ENCODE measurements at places on chromosomes 11 and 22.

- no peaks in the 10 kb centered on the region for H3K27me3 ChIP-seq
- H3K27ac ChIP-seq = no peak overlapping the region
- DNase-seq = peak; percentile 12
- H3K4me3 ChIP-seq = no peak overlapping the region
- no peaks in the 10 kb centered on the region for H3K36me3 ChIP-seq
Measured at GRCh38 chr11:35006389-35007128, 90.1 kb downstream of the PDHX start.

- H3K4me1 ChIP-seq = peaks cover 8% of the 10 kb centered on the region
- H3K27ac ChIP-seq = peak overlapping the region; percentile 29
- no peaks in the 10 kb centered on the region for H3K36me3 ChIP-seq
- peaks cover 16% of the 10 kb centered on the region for H3K27me3 ChIP-seq
Measured at GRCh38 chr22:44666207-44666585, 35.8 kb upstream of the PRR5 start.

- H3K36me3 ChIP-seq = peaks cover 27% of the 10 kb centered on the region
- H3K27me3 ChIP-seq = peaks cover 16% of the 10 kb centered on the region
- H3K27ac ChIP-seq = no peak overlapping the region
- H3K4me1 ChIP-seq = no peaks in the 10 kb centered on the region
- H3K4me3 ChIP-seq = no peak overlapping the region
- no peak for DNase-seq
Measured at GRCh38 chr11:68715456-68716122, 31.2 kb downstream of the GAL start.

GRCh38 chr11:21572210-21572609 is 620.7 kb upstream of the ANO5 start:
- H3K4me1 ChIP-seq = no peaks in the 10 kb centered on the region
- DNase-seq = no peak
- H3K27me3 ChIP-seq = no peaks in the 10 kb centered on the region
- no peaks in the 10 kb centered on the region for H3K36me3 ChIP-seq
- H3K27ac ChIP-seq = no peak overlapping the region

DNA sequence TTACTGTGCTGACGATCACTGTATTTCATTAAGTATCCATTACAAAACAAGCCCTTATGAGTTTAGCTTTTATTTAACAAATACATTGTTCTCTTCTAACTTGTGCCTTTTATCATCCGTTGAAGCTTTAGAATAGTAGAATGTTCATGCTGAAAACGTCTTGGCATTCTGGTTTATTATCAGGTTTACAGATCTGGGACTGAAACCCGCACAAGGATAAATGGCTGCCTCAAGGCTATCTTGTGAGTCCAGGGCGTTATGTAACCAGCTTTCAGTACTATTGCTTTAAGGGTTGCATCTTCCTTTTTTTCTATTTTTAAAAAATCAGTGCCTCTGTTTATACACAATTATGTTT is 66.6 kb upstream of the PRODH start:
- H3K4me1 ChIP-seq = no peaks in the 10 kb centered on the region
- H3K27ac ChIP-seq = no peak overlapping the region
- no peaks in the 10 kb centered on the region for H3K36me3 ChIP-seq
- DNase-seq = no peak

GRCh38 chr22:45612451-45612901 is 59.2 kb upstream of the ATXN10 start:
- H3K4me1 ChIP-seq = no peaks in the 10 kb centered on the region
- no peaks in the 10 kb centered on the region for H3K36me3 ChIP-seq
- peaks cover 4% of the 10 kb centered on the region for H3K27me3 ChIP-seq

GRCh38 chr22:29147331-29147899 is 58.3 kb upstream of the EMID1 start:
- H3K27ac ChIP-seq = no peak overlapping the region
- H3K27me3 ChIP-seq = peaks cover 50% of the 10 kb centered on the region
- no peaks in the 10 kb centered on the region for H3K36me3 ChIP-seq
- peaks cover 5% of the 10 kb centered on the region for H3K4me1 ChIP-seq
- no peak for DNase-seq

GRCh38 chr11:3195251-3196160 is 23.1 kb downstream of the MRGPRG start:
- H3K4me1 ChIP-seq = no peaks in the 10 kb centered on the region
- DNase-seq = no peak
- peaks cover 6% of the 10 kb centered on the region for H3K27me3 ChIP-seq
- no peaks in the 10 kb centered on the region for H3K36me3 ChIP-seq

GRCh38 chr22:19086417-19086816 is 35.8 kb downstream of the DGCR2 start:
- H3K4me1 ChIP-seq = peaks cover 39% of the 10 kb centered on the region
- H3K27me3 ChIP-seq = no peaks in the 10 kb centered on the region
- peaks cover 15% of the 10 kb centered on the region for H3K36me3 ChIP-seq

- no peaks in the 10 kb centered on the region for H3K4me1 ChIP-seq
- no peaks in the 10 kb centered on the region for H3K36me3 ChIP-seq
- H3K27me3 ChIP-seq = no peaks in the 10 kb centered on the region
- H3K4me3 ChIP-seq = no peak overlapping the region
Measured at GRCh38 chr11:115965767-115966504, 461.7 kb upstream of the CADM1 start.

DNA sequence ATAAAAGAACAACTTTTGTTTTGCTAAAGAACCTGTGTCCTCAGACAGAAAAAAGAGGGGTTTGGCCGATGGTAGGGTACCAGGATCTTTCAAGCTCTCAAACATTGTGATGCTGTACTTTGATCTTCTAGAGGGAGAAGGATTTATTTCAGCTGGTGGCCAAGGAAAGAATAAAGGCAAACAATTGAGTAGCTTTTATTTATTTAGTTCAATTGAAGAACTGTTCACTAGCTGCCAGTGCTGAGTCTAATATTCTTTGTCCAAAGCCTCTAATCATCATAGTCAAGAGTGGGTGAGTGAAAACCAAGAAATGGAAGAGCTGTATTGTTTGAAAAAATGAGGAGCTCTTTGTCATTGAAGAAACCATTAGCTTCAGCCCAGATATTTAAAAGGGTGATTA is 138.4 kb downstream of the FAT3 start:
- H3K4me1 ChIP-seq = no peaks in the 10 kb centered on the region
- H3K4me3 ChIP-seq = no peak overlapping the region
- H3K27me3 ChIP-seq = peaks cover 5% of the 10 kb centered on the region
- no peak for DNase-seq

DNA sequence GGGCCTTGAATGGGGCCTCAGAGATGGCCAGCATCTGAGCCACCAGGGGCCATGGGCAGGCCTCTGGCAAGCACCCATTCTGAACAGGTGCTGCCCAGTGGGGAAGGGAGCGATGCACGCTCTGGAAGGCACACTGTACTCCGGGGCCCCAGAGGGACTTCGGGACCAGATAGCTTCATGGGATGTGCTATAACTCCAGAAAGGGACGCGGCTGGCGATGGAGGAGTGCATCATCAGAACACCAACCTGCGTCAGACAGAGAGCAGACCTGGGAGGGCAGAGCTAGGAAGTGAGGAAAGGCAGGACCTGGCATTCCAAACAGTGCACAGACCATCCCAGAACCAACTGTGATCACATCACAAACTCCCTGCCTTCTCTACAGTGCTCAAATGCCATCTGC is 16.8 kb downstream of the DGCR2 start:
- H3K4me1 ChIP-seq = peaks cover 62% of the 10 kb centered on the region
- no peaks in the 10 kb centered on the region for H3K27me3 ChIP-seq
- no peak for DNase-seq
- H3K27ac ChIP-seq = no peak overlapping the region
- H3K36me3 ChIP-seq = no peaks in the 10 kb centered on the region
- H3K4me3 ChIP-seq = no peak overlapping the region

- H3K27me3 ChIP-seq = peaks cover 10% of the 10 kb centered on the region
- peaks cover 3% of the 10 kb centered on the region for H3K4me1 ChIP-seq
- no peak overlapping the region for H3K4me3 ChIP-seq
- no peak for DNase-seq
- no peaks in the 10 kb centered on the region for H3K36me3 ChIP-seq
Measured at GRCh38 chr11:60871378-60872061, 4.2 kb downstream of the ZP1 start.

- no peak overlapping the region for H3K27ac ChIP-seq
- DNase-seq = no peak
- no peaks in the 10 kb centered on the region for H3K36me3 ChIP-seq
- H3K27me3 ChIP-seq = peaks cover 6% of the 10 kb centered on the region
- no peak overlapping the region for H3K4me3 ChIP-seq
- no peaks in the 10 kb centered on the region for H3K4me1 ChIP-seq
Measured at GRCh38 chr11:17518366-17518765, 25.9 kb downstream of the USH1C start.

- no peaks in the 10 kb centered on the region for H3K4me1 ChIP-seq
- DNase-seq = no peak
- H3K27me3 ChIP-seq = peaks cover 42% of the 10 kb centered on the region
- peaks cover 26% of the 10 kb centered on the region for H3K36me3 ChIP-seq
- no peak overlapping the region for H3K4me3 ChIP-seq
Measured at GRCh38 chr22:39266398-39267030, 21.7 kb upstream of the PDGFB start.

- H3K4me1 ChIP-seq = no peaks in the 10 kb centered on the region
- H3K27me3 ChIP-seq = no peaks in the 10 kb centered on the region
- no peak for DNase-seq
- no peaks in the 10 kb centered on the region for H3K36me3 ChIP-seq
Measured at GRCh38 chr11:20011307-20011951, 148.8 kb downstream of the DBX1 start.

DNA sequence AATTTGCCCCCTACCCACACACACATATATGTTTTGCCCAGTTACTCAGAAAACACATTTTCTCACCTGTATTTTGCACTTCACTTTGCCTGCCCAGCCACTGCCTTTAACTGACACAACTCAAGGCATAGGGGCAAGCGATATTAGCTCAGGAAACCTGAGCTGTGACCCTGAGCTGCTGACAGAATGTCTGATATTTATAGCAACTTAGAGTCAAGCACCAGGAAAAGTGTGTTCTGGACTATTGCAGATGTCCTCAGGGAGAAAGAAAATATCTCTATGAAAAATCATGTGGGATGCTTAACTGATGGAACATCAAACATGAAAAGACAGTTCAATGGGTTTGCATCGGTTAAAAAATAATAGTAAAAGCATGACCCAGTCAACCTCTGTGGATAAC is 63.9 kb upstream of the SLC35C1 start:
- no peak overlapping the region for H3K4me3 ChIP-seq
- H3K36me3 ChIP-seq = no peaks in the 10 kb centered on the region
- no peaks in the 10 kb centered on the region for H3K4me1 ChIP-seq
- DNase-seq = no peak
- no peak overlapping the region for H3K27ac ChIP-seq
- H3K27me3 ChIP-seq = peaks cover 23% of the 10 kb centered on the region

DNA sequence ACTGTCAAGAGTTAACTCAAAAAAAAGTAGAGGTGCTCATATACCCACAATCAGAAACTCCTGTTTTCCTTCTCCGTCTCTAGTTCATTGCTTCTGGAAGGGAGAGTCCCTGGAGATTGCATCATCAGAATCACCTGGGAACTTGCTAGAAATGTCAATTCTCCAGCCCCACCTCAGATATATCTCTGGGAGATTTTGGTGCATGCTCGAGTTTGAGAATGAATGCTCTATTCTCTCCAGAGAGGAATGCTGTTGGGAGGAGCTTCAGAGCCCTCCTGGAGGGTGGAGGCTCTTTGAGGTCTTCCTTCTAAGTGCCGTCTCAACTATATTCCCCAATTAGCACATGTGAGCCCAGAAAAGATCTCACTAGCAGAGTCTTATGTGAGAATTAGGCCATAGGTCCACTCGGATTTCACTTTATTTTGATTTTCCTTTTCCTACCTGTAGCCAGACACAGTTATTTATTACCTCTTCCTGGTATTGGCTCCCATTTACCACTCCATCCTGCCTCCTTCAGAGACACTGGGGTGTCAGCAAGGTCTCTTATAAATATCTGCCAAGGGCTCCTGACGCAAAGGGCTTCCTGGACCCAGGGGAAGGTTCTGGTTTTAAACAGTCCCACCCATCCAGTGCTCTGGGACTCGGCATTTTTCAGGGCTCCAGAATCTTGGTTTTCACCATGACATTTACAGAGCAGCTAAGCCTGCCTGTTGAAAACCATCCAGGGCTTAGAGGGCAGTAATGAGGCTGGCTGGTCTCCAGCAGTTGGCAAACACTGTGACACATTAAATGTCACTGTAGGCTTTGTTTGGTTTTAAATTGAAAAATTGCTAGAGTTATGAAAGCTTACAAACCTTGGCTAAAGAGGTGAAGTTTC is 136.2 kb downstream of the CD44 start:
- H3K36me3 ChIP-seq = peaks cover 8% of the 10 kb centered on the region
- no peak overlapping the region for H3K27ac ChIP-seq
- H3K4me1 ChIP-seq = peaks cover 16% of the 10 kb centered on the region
- peaks cover 8% of the 10 kb centered on the region for H3K27me3 ChIP-seq

- no peak for DNase-seq
- H3K27ac ChIP-seq = no peak overlapping the region
- H3K4me3 ChIP-seq = peak overlapping the region; percentile 48
- H3K27me3 ChIP-seq = no peaks in the 10 kb centered on the region
- H3K36me3 ChIP-seq = peaks cover 36% of the 10 kb centered on the region
- H3K4me1 ChIP-seq = peaks cover 5% of the 10 kb centered on the region
Measured at GRCh38 chr22:17882727-17883126, 108.5 kb upstream of the BID start.

DNA sequence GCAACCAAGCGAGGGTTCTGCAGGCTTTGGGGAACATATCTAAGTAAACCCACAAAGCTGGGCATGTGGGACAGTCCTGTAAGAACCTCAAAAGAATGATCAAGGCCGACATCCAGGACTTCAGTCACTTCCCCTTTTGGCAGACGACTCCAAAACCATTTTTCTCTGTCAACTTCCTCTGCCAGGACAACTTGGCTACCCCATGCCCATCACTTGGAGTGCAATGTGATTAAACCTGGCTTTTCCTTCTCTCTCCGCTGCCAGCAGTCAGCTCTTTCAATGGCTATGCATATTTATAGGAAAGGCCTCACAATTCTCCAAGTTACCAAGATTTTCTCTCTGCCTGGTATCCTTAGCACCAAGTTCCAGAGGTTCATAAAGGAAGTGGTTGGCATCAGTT is 78.9 kb downstream of the C11orf58 start:
- H3K36me3 ChIP-seq = no peaks in the 10 kb centered on the region
- H3K4me1 ChIP-seq = peaks cover 5% of the 10 kb centered on the region
- H3K27ac ChIP-seq = no peak overlapping the region
- DNase-seq = no peak

DNA sequence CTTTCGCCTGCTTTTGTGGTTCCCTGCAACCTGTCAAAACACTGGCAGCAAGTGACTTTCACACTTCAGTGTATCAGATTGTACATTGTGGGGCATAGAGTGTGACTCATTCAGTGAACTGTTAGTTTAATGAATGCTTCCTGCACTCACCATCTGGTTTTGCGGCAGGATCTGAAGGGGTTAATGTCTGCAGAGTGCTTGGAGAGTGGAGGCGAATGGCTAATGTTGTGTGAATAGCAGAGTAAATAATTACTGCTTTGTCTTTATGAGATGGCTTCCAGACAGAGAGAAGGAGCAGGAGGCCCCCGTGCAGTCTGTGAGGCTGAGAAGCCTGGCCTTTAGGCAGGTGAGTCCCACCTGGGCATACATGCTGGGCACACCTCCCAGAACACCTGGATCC is 454.3 kb upstream of the KIRREL3 start:
- H3K4me3 ChIP-seq = no peak overlapping the region
- DNase-seq = no peak
- H3K27ac ChIP-seq = no peak overlapping the region
- no peaks in the 10 kb centered on the region for H3K27me3 ChIP-seq
- no peaks in the 10 kb centered on the region for H3K4me1 ChIP-seq

Data from naive B cell (primary cell).